ENCODE measurements at places on chromosomes 1 and 21.

DNA sequence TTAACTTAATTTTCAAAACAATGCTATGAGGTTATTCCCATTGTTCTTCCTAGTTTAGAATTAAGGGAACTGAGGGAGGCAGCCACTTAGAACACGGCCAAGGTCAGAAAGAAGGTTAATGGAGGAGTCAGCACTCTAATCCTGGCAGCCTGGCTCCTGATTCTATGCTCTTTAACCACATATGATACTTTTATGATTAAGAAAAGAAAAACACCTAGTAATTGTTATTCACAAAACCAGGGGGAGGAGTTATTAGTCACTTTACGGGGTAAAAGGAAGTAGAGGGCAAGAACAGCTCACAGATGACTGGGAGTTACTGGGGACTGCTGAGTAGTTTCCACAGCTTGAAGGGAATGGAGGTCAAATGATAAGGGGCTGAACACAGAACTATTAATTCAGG is 38.6 kb downstream of the GADD45A start:
- no peak for DNase-seq

- no peak for DNase-seq
Measured at GRCh38 chr1:51623025-51623424, 6.1 kb downstream of the OSBPL9 start.

GRCh38 chr1:30684881-30685795 is 38.2 kb downstream of the MATN1 start:
- DNase-seq: no peak

- no peak for DNase-seq
Measured at GRCh38 chr21:38861056-38861455, 55.3 kb downstream of the ETS2 start.

GRCh38 chr1:153598309-153599172 is 14.4 kb downstream of the S100A16 start:
- no peak for DNase-seq

DNA sequence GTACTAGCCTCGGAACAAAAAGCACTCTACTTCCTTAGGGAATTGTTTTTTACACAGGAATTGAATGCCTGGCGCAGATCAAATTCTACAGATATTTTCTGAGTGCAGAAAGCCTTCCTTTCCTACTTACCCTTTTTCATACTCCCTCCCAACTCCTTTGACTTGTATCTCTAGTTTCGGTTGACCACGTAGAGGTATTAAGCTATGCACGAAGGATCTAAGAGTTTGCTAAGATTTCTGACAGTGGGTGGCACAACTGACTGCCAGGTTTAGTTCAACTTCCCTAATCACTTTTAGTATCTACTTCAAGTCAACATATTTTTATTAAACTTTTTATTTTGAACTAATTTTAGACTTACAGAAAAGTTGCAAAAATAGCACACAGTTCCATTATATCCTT is 5.0 kb downstream of the TOR1AIP2 start:
- no peak for DNase-seq

- no peak for DNase-seq
Measured at GRCh38 chr1:116078699-116079223, 32.4 kb upstream of the MAB21L3 start.

DNA sequence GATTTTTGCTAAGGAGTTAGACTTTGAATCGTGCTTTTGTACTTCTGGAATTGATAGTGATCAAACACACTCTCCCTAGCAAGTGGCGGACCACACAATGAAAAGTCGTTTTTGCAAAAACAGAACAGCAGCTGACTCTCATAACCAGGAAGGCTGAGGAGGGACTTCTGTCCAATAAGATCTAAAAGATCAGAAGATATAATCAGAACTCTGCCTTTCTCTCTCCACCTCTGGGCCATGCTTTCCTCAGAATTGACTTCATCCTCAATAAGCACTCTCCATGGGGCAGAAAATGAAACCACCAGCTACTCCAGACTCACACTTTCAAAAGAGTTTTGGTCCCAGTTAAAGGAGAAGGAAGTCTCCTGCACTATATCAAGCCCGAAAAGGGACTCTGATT is 55.3 kb upstream of the SAMD13 start:
- DNase-seq: no peak

- no peak for DNase-seq
Measured at GRCh38 chr21:41521489-41522027, 13.6 kb upstream of the TMPRSS2 start.

GRCh38 chr1:21269461-21270085 is 20.7 kb downstream of the ECE1 start:
- no peak for DNase-seq

GRCh38 chr21:31329456-31330143 is 14.5 kb downstream of the TIAM1 start:
- DNase-seq: no peak

DNA sequence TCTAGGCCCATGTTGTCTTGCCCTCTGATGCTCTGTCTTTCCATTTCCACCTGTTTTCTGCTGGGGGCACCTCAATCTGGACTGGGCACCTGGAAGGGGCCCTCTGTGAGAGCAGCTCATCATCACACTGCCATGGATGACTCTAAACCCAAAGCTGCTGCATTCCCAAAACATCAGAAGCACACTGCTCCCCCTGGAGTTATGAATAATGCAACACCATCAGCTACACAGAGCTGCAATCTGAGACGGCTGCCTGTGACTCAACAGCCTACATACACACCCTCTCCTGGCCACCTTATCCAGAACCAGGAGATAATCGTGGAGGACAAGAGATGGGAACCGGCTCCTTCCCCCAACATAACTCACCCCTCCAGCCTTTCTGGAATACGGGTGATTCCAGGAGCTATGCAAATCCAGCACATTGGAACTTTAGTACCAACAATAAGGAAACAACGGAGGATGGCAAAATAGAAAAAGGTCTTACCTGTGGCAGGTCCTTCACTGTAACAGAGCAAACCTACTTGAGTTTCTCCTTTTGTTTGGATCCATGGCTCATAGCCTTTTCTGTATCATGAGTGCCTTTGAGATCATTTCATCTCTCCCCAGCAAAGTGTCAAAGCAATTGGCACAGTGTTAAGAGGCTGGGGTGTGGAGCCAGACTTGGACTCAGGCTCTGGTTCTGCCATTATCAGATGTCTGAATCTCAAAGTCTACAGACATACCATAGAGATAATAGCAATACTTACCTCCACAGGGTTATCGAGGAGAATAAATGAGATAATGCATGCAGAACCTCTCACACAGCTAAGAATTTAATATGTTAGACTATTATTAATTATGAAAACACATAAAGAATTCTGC is 29.3 kb downstream of the AK2 start:
- no peak for DNase-seq

GRCh38 chr1:84789014-84789413 is 98.8 kb upstream of the SSX2IP start:
- no peak for DNase-seq

- no peak for DNase-seq
Measured at GRCh38 chr1:41246568-41246967, 4.5 kb upstream of the SCMH1 start.

DNA sequence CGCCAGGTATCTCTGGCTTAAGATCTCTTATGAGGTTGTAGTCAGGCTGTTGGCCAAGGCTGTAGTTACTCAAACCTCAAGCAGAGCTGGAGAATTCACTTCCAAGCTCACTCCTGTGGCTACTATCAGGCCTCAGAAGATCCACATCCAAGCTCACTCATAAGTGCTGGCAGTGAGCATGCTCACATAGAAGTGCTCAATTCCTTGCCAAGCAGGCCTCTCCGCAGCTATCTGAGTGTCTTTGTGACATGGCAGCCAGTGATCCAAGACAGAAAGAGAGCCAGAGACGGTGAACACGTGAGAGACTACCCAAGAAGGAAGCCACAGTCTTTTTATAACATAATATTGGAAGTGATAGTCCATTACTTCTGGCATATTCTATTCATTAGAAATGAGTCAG is 278.2 kb downstream of the PAPPA2 start:
- no peak for DNase-seq

DNA sequence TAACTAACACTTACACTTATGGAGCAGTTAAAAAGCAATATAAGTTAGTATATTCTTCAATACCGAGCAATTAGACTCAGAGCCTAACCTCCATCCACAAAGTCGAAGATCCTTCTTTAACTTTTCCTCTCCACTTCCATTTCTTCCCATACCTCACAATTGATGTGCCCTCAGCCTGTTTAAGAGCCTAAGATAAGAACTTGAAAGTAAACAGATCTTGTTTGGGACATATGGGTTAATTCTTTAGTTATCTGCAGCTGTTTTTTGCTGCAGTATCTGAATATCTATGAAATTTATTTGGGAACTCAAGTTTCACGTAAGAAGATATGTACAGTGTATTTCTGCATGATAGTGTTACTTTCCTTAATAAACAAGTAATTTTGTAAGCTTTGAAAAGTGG is 51.5 kb downstream of the MIGA1 start:
- no peak for DNase-seq

GRCh38 chr1:24414775-24415333 is 748 bp upstream of the NIPAL3 start:
- DNase-seq: no peak

- DNase-seq: no peak
Measured at GRCh38 chr1:207134581-207134980, 30.5 kb downstream of the C4BPA start.

- DNase-seq: no peak
Measured at GRCh38 chr1:62784509-62785365, 805 bp downstream of the ATG4C start.

GRCh38 chr1:226420897-226421296 is 13.0 kb upstream of the PARP1 start:
- no peak for DNase-seq

DNA sequence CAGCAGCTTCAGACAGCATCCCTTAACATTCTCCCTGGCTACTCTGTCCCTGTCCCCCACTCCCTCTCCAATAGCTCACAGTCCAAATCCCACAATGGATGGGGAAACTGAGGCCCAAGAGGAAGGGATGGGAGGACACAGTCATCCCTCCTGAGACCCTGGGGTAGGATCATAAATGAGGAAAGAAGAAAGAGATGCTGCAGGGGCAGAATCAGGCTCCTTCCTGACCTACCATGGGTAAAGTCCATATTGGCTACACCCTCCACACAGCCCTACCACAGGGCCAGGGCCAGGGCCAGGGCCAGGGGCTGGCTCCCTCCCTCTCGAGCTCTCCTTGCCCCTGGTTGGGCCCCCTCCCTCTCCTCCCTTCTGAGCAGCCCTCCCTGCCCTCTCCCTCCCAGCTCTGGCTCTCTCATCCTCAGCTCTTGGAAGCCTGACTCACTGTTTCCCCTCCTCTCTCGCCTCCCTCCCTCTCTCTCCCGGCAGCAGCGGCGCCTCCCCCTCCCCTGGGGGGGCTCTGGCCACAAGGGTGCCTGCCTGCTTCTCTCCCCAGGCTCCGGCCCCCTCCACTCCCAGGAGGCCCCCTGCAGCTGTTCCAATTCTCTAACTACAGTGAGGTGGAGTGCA is 4.9 kb downstream of the AHDC1 start:
- DNase-seq: no peak

DNA sequence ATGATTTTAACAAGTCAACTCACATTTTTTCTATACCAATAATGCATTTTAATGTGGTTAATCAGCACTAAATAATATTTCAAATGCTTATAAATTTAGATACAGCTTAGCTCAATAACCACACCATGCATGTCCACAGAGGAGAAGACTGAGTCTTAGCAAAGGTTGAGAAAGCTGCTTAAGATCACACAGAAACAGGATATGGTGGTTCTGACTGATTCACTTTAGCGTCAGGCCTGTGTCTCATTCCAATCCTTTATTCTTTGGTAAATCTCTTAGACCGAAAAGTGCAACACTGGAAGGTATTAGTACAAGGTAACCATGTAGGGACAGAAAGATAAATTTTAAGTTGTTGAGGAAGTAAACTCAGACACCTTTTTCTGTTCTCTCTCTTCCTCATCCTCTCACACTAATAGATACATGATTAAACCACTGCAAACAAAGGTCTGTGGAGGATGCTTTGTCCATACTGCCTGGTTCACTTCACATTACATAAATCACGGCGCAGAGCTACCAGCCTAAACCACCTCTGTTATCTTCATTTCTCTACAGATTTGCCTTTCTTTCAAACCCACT is 139.0 kb downstream of the DPYD start:
- DNase-seq: no peak

GRCh38 chr1:199335496-199335895 is 692.0 kb upstream of the NR5A2 start:
- no peak for DNase-seq

GRCh38 chr1:236808564-236809130 is 13.6 kb downstream of the MTR start:
- no peak for DNase-seq

DNA sequence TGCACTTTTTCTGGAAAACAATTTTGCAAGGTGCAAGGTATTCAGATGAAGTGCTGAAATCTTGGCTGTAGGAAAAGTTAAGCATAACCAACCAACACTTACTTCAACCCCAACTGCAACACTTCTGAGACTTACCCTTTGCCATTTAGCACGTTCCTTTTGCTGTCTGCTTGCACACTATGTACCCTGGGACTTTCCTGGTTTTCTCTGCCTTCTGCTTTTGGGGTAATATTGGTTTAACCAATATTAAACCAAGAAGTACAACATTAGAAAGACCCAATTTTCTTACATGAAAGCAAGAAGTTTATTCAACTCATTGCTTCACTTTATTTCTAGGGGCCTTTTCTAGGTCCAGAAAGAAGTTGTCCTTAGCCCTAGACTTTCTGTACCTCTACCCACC is 193.0 kb downstream of the HLX start:
- no peak for DNase-seq

- no peak for DNase-seq
Measured at GRCh38 chr21:29078869-29079767, 5.7 kb upstream of the CCT8 start.

GRCh38 chr1:93056649-93057048 is 22.4 kb upstream of the MTF2 start:
- no peak for DNase-seq

DNA sequence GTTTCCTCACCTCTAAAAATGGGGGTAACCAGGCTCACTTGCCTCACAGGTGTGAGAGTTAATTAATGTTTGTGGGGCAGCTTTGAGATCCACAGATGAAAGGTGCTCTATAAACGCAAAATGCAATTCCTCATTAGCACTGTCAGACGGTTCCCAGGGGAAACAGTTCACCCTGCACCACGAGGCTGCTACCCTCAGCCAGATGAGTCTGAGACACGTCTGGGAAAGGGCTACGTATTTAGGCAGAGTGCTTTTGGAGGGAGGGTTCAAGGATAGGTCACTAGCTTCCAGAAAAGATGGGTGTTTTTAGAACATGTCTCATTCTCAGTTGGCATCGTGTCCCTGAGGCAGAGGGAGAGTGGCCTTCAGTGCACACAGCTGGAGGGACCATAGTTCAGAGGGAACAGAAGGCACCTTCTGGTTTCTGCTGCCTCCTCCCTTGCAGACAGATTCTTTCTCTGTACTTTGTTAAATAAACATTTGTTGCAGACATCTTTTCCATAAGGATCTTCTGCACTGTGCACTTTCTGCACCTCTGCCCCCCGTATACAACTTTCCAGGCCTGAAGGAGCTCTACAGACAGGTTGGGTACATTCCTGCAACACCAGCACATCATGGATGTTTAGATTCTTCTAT is 139.9 kb downstream of the CLIC6 start:
- DNase-seq: no peak

GRCh38 chr1:246566813-246567645 is 773 bp downstream of the CNST start:
- no peak for DNase-seq

Measured in esophagus squamous epithelium (tissue), 5 donors.